ENCODE measurements at places on chromosomes 4 and X. TPM values are rescaled to one million over a fixed set of nuclear protein-coding genes. Genes with fewer than 3 reads are reported as not detected.

SSX2 gene
- total RNA-seq, result not detected

GRCh38 chr4:183450108-183450507 lies 5.7 kb downstream of the CDKN2AIP start:
- no peak overlapping the region for H3K4me3 ChIP-seq
- no peak overlapping the region for H3K27ac ChIP-seq
- peaks cover 62% of the 10 kb centered on the region for H3K36me3 ChIP-seq
- no peak for DNase-seq
- peaks cover 16% of the 10 kb centered on the region for H3K4me1 ChIP-seq

DNA sequence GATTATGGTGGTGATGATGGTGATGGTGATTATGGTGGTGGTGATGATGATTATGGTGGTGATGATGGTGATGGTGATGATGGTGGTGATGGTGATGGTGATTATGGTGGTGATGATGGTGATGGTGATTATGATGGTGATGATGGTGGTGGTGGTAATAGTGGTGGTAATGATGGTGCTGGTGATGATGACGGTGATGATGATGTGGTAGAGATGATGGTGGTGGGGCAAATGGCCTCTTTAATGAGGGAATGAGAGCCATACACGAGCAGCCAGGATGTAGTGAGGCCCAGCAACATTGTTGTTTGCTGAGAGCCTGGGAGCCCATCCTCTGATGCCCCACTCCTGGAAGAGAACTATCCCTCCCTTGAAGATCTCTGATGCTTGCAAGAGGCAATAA lies 29.0 kb downstream of the HMX1 start:
- DNase-seq, result no peak
- no peaks in the 10 kb centered on the region for H3K27me3 ChIP-seq
- H3K4me3 ChIP-seq, result no peak overlapping the region
- H3K4me1 ChIP-seq, result no peaks in the 10 kb centered on the region
- no peaks in the 10 kb centered on the region for H3K36me3 ChIP-seq
- H3K27ac ChIP-seq, result no peak overlapping the region

GABRE gene
- not detected for total RNA-seq

- H3K4me3 ChIP-seq, result no peak overlapping the region
- no peak for DNase-seq
- no peak overlapping the region for H3K27ac ChIP-seq
- no peaks in the 10 kb centered on the region for H3K36me3 ChIP-seq
These were observed 84.6 kb downstream of the PLAC1 start for GRCh38 chrX:134573683-134574035.

- H3K27ac ChIP-seq, result no peak overlapping the region
- no peaks in the 10 kb centered on the region for H3K4me1 ChIP-seq
- no peaks in the 10 kb centered on the region for H3K36me3 ChIP-seq
- H3K4me3 ChIP-seq, result no peak overlapping the region
- H3K27me3 ChIP-seq, result no peaks in the 10 kb centered on the region
These were observed 1496.7 kb downstream of the TECRL start for GRCh38 chr4:62912531-62912930.

- H3K36me3 ChIP-seq, result no peaks in the 10 kb centered on the region
- peaks cover 24% of the 10 kb centered on the region for H3K4me1 ChIP-seq
- no peaks in the 10 kb centered on the region for H3K27me3 ChIP-seq
- H3K27ac ChIP-seq, result no peak overlapping the region
- peak overlapping the region; percentile 86 for H3K4me3 ChIP-seq
- peak; percentile 33 for DNase-seq
These were observed 637 bp downstream of the AMER1 start for GRCh38 chrX:64204701-64205440.

GRCh38 chr4:81350040-81350439 lies 121.7 kb downstream of the RASGEF1B start:
- DNase-seq, result no peak
- H3K27ac ChIP-seq, result no peak overlapping the region
- no peak overlapping the region for H3K4me3 ChIP-seq
- H3K4me1 ChIP-seq, result no peaks in the 10 kb centered on the region
- H3K27me3 ChIP-seq, result peaks cover 8% of the 10 kb centered on the region

DNA sequence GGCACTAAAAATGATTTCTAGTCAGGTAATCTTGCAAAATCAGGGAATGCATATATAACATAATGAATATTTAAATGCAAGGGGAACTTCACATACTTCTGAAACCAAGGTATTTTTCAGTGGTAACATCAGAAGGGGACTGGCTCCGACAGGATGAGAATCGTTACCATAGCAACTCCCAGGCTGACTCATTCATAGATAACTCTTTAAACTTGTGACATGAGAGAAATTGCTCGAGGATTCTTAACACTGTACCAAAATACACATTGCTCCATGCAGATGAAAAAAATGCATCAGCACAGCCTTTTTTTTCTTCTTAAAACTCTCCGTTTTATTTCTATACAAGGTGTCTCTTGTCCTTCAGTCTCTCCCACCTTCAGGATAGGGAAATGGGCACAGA lies 114.3 kb downstream of the GABRB1 start:
- DNase-seq, result no peak
